ENCODE measurements at places on chromosomes 2 and 18.
A peak's percentile ranks its signal among the peaks of the same experiment; 100 is the strongest.

- DNase-seq: no peak
Observed at GRCh38 chr2:95401480-95401879, 1.0 kb upstream of the FAHD2A start.

GRCh38 chr2:231521-232185 lies 32.2 kb downstream of the SH3YL1 start:
- no peak for DNase-seq

GRCh38 chr18:57150081-57150480 lies 3.2 kb downstream of the BOD1L2 start:
- no peak for DNase-seq

DNA sequence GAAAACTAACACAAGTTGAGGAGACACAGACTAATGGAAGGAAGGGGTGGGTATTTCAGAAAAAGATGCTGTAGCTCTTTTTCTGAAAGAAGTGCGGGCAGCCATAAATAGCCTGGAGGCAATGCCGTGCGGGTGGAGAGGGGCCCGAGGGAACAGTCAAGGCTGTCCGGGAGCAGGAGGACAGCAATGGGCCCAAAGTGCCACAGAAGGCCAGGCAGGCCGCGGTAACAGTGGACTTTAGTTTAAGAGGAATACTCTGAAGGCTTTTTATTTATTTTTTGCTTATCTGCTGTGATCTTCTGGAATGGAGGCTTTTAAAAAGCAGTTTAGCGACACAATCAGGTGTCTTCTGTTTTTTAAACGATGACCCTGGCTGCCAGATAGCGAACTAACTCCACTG lies 2.8 kb downstream of the ITGB1BP1 start:
- no peak for DNase-seq

- DNase-seq: no peak
Observed at GRCh38 chr18:70028734-70029133, 81.1 kb upstream of the CD226 start.

DNA sequence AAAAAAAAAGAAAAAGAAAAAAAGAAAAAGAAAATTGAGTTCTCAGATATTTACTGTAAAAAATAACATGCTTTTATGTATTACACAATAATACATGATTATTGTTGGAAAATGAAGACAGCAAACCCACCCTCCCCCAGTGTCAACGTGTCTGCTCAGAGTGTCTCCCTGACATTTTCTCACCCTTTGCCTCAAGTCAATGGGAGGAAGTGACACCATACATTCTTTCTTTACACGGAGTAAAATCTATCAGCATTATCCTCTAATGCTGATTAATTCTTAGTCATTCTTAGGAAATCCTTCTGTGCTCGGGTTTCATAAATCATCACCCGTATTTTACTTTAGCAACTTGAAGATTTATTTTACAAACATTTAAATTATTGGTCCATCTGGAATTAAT lies 32.0 kb downstream of the CTAGE1 start:
- DNase-seq: no peak

DNA sequence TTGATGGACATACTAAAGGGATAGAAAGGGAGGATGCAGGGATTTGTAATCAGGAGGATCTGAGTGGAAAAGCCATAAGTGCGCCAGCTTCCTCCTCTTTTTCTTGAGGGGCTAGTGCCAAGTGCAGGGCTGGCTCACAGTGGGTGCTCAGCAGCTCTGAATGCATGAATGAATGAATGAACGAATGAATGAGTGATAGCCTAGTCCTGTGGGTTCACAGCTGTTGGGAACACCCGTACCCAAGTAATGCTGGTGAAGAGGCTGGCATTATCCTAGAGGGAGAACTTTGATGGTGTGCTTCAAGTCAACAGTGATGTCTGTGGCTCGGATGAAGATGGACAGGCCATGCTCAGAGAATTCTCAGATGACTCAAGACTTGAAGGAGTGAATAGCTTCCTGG lies 108.8 kb downstream of the KCTD1 start:
- no peak for DNase-seq

DNA sequence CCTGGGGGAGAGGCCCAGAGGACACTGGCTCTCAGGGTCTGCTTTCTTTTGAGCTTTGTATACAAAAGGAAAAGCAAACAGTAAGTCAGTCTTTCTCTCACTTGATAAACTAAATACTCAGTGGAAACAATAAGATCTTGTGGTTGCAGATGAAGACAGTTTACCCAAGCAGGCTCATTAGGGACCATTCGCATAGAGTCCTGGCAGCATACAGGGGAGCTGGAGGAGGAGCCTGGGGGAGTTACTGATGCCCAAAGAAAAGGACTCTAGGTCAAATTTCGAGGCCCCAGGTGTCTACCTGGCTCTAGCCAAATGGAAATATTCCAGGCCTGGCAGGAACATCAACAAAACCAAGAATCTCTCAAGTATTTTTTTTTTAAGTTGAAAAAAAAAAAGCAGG lies 225.3 kb downstream of the CNTNAP5 start:
- DNase-seq: no peak

DNA sequence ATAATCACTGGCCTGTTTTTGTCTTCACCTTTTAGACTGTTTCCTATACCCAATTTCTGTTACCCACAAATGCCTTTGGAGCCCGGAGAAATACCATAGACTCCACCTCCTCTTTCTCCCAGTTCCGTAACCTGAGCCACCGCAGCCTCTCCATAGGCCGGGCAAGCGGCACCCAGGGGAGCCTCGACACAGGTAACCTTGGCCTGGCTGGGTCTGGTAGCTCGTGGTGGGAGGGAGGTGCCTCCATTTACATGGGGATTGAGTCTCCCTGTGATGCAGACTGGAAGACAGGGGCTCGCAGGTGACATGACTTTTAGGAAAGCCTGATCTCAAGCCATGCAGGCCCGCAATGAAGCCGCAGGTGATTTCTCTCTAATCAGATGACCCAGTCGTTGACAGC lies 100.6 kb downstream of the CABLES1 start:
- DNase-seq: no peak

GRCh38 chr2:39216346-39217191 lies 27.2 kb downstream of the CDKL4 start:
- DNase-seq: peak; percentile 61

GRCh38 chr2:54384301-54385203 lies 71.6 kb upstream of the SPTBN1 start:
- DNase-seq: no peak

GRCh38 chr2:181900007-181900651 lies 8.6 kb downstream of the ITPRID2 start:
- DNase-seq: no peak

DNA sequence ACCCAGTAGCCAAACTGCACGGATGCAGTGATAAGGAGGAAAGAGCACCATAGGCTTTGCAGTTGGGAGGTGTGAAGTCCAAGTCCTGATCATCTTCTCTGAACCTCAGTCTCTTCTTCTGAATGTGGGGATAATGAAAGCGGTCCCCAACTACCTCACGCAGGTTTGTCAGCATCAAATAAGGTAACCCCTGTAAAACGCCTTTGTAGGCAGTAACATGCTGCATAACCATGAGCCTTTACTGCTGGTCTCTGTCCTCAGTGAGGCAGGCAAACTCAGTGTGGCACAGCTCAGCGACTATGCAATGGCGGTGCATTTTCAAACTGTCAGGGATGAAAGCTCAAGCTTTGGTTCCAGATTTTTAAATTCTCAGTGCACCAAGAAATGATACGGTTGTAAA lies 46.1 kb downstream of the DNMT3A start:
- DNase-seq: no peak

GRCh38 chr2:10947446-10948187 lies 35.9 kb downstream of the KCNF1 start:
- DNase-seq: no peak

DNA sequence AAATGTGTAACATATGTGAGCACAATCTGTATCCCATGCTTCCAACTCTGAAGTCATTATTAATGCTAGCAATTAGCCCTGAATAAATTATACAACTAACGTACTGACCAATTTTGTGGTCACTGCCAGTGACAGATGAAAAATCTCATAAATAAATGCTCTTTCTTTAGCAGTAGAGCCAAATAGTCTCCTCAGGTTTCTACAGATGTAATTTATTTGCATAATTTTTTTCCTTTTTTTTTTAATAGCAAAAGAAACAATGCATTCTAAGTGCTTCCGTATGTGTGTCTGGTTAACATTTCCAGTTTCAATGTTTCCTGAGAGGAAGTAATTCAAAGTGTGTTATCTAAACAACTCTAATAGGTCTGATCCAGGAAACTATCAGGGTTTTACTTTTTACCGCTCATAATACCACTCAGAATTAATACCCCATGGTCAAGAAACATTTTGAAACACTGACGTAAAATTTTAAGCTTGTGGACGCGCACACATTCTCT lies 108.4 kb downstream of the MEP1B start:
- DNase-seq: no peak

DNA sequence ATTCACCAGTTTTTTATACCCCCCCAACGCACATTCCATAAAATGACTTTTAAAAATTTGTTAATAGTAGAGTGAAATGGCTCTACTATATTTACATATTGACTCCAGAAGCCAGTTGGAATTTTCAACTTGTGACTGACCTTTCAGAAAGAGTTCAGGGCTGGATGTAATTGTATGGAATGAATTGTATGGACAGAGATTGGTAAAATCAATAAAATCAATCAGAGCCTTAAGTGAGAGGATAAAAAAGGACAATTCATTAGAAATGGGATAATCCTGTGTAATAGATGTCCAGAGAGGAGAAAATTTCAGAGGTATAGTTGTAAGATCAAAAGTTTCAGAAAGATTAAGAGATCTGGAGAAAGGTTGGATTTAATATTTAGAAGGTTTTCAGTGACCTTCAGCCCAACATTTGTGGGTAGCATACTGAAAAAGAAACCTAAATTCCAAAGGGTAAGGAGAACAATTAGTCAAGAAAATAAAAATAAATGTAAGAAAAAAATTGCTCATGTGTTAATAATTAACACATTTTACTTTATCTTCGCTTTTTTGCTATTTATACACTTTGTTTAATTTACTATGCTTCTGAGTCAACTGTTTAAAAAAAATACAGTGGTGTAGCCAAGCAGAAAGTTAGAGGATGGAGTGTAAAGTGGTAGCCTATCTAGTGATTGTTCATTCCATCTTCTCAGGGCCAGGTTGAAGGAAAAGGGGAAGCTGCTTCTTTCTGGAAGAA lies 385.4 kb upstream of the TMEFF2 start:
- DNase-seq: no peak

- peak; percentile 28 for DNase-seq
Observed at GRCh38 chr2:219331560-219332213, 857 bp downstream of the RESP18 start.

GRCh38 chr2:118493213-118493612 lies 354.2 kb downstream of the EN1 start:
- no peak for DNase-seq

GRCh38 chr18:75262511-75262910 lies 51.9 kb downstream of the TSHZ1 start:
- DNase-seq: no peak

- no peak for DNase-seq
Observed at GRCh38 chr2:197001921-197002320, 75.4 kb upstream of the PGAP1 start.

- DNase-seq: no peak
Observed at GRCh38 chr2:174632841-174633622, 35.4 kb upstream of the WIPF1 start.

DNA sequence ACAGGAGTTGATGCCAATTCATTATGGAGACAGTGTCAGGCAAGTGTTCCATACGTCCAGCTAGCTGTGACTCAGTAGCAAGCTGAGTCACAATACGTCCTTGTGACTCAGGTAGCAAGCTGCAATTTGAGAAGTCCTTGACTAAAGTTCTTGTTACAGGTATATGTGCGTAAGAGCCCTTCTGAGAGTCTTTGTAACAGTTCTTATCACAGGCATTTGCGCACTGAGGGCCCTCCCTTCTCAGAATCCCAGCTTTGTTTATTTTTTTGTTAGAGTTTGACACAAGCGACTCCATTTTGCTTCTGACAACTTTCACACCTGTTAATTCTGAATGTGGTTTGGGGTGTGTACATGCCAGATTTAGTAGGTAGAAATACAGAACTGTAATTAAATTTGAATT lies 20.1 kb upstream of the ACMSD start:
- DNase-seq: no peak

DNA sequence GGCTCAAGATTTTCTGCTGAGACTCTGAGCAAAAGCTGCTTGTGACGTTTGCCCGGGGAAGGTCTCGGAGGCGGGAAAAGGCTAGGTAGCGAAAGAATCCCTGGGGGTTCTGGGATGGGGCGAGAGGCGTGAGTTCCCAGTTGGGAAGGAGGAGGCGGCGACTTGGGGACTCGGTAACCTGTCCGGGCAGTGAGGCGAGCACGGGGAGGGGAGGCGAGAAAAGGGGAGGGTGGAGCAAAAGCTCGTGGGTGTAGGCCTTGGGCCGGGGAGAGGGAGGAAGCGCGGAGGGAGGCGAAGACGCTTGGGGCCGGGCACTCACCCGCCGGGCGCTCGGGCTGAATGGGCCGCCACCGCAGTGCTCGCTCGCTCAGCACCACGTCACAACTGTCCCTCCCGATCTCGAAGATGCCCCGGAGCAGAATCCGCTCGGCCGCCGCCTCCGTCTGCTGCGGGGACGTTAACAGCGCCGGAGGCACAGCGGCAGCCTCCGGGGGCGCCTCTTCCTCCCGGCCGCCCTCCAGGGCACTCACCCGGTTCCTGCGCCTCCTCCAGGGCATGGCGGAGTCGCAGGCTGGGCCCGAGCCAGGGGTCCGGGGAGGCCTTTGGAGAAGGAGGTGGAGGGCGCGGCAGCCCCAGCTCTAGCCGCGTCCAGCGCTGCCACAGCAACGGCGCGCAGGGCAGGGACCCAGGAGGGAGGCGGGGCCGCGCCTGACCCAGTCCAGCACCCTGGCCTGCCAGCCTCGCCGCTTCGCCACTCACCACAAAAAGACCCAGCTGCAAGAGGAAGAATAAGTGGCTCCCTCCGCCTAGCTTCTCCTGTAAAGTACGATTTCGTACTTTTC lies at the start of gene CERKL:
TSS of gene CERKL (minus strand) at position 656 of the 842 bp plus-strand sequence. CDS start at position 557, 99 bp downstream.
- no peak for DNase-seq

DNA sequence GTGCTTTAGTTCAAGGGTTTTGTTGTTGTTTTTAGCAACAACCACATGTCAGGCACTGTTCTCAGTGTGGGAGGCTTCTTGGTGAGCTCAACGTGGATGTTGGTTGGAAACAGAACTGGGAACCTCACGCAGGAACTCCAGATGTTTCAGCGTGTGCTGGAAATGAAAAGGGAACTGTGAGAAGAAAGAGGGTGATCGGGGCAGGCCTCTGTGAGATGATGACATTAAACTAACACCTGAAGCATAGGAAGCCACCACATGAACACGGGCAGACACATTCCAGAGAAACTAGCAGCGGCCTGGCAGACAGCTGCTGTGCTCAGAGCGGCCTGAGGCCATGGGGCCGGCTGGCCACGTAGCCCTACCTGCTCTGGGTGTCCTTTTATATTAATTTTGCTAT lies 66.4 kb downstream of the COA5 start:
- DNase-seq: no peak

GRCh38 chr18:48126240-48126639 lies 195.8 kb upstream of the SMAD2 start:
- no peak for DNase-seq

Measured in activated CD4-positive, alpha-beta T cell treated with anti-CD3 and anti-CD28 coated beads, Interleukin-2, amount 50 U/mL, for 1 hour (primary cell).